ENCODE measurements at places on chromosomes 5 and 9.

GRCh38 chr5:76819851-76820525 is 1.2 kb downstream of the F2RL1 start:
- no peak for DNase-seq

- no peak for DNase-seq
Observed at GRCh38 chr5:127053049-127053448, 20.3 kb downstream of the C5orf63 start.

DNA sequence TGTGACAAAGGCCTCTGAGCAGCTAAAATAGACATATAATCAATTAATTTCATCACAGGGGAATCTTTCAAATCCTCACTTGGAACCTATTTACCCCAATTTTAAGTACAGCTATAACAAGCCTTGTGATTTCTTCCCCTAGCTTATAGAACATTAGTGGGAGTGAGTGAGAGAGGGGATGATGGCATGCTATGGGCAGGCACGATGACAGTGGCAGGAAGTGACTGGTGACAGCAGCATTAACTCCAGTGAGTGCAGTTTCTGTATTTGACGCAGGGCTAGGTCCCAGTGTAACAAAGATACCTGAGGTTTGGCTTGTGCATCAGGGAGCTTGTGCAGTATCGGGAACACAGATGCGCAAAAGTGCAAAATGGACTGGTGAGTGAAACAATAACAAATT is 54.1 kb downstream of the NPR3 start:
- no peak for DNase-seq

GRCh38 chr9:134776080-134776796 is 104.4 kb upstream of the FCN2 start:
- DNase-seq, result no peak

- DNase-seq, result no peak
Observed at GRCh38 chr5:78899922-78900362, 85.2 kb downstream of the ARSB start.

DNA sequence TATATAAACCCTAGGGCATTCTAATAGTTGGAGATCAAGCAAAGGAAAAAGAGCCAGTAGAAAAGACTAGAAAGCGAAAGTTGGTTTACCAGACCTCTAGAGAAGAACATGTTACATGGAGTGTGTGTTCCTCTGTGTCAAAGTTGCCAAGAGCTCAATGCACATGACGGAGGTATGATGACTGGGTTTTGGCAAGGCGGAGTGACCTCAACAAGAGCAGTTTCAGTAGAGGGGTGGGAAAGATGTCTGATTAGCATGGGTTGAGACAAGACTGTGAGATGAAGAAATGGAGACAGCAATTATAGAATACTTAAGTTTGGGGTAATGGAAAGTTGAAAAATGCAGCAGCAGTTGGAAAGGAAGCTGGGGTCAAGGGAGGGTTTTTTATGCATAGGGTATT is 1.6 kb downstream of the ANKDD1B start:
- no peak for DNase-seq

GRCh38 chr5:135047347-135047695 is 13.3 kb upstream of the PITX1 start:
- DNase-seq, result no peak

Measured in coronary artery (tissue), 2 donors.